ENCODE measurements at places on chromosomes 3 and 15.

- DNase-seq: no peak
Observed at GRCh38 chr3:169512991-169513390, 150.5 kb downstream of the MECOM start.

DNA sequence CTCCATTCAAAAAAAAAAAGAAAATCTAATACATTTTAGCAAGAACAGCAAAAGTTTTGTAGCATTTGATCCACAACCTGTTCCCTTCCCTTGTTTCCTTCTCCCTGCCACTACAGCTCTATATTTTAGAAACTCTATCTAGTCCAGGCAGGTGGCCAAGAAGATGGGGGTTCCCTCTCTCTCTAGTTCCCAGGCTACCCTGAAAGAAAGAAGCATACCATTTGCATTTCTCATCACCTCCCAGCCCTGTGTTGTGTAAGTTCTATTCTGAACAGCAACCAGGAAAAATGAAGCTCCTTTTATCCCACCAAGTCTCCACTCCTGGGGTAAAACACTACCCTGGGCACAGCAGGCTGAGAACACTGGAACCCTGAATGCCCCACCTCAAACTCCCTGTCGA is 100.0 kb downstream of the PCCB start:
- no peak for DNase-seq

DNA sequence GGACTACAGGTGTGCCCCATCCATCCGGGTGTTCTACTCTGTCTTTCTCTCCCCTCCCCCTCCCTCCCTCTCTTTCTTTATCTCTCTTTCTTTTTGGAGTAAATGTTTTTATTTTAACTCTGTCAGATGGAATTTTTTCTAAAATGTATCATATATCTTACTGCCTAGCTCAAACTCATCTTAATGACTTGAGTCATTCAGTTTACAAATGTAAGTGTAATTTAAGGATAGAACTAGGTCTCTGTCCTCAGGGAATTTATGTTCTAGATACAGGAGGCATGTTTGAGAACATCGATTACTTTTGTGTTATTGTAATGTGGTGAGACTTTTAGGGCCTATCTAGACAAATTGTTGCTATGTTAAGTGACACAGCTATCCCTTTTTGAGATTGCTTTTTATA is 3.5 kb downstream of the TBC1D23 start:
- no peak for DNase-seq

- DNase-seq: no peak
Observed at GRCh38 chr15:37715101-37715500, 219.3 kb upstream of the TMCO5A start.

GRCh38 chr3:115227461-115227860 is 80.4 kb upstream of the ZBTB20 start:
- no peak for DNase-seq

GRCh38 chr3:8776406-8776805 is 7.0 kb upstream of the OXTR start:
- no peak for DNase-seq

DNA sequence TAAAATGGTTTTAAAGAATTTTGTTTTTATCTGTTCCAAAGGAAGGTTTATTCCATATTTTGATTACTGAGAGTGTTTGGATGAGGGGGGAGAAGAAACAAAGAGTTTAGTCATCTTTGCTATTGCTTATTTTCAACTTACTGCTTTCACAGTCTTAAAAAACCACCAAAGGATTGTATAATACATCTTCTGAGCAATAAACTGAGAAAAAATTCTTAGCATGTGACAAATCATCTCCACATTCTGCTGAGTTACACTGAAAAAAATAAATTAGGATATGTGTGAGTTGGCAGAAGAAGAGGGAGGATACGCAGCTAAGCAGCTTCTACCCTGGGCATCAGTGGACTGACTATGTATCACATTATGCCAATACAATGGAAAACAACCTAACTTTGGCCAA is 23.2 kb upstream of the ACTC1 start:
- DNase-seq: no peak

DNA sequence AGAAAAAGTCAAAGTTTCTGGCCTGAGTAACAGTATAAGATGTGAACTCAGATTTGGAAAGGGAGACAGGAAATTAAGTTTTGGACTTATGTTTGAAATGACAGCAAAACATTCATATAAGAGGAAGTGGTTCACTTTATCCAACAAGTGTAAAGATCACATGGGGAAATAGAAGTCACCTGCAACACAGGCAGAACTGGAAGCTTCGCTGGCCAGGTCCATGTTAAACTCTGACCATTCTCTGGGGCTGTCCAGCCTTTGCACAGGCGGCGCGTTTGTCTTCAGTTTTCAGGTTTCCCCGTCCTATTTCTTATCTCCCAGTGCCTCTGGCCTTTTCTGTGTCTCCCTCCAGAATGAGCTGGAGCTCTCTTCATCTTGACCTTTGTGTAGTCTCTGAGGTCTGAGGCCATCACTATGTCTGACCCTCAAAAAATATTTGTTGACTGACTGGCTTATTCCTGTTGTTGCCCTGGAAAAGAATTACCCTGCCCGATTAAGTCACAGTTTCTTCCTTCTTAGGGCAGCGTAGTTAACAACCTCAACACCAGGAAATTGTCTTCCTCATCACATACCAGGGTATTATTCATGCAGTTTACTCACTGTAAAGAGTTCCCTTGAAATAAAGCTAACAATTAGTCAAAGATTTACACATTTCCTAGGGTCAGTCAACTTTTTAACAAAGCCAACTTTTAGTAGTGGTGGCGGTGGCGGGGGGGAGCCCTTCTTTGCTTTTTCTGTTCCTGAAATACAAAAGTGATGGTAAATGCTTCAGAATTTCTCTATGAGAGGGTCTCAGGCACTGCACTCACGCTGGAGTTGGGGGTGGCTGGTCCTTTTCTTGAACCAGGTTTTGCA is 959 bp upstream of the RASA2 start:
- no peak for DNase-seq

DNA sequence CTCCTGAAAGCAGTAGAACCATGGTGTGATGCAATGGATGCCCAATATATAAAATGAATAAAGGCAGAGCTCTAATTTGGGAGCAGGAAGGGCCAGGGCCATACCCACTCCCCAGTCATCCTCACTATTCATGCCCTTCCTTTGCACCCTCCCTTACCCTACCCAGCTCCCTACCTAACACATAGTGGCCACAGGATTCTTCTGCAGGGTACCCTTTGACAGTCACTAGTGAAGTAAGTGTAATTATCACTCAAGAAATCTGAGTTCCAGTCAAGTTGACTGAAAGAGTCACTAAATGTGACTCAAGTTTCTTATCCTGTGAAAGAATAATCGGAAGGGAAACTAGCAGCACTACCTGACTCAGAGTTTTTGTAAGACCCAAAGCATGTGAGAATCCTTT is 69.2 kb downstream of the RASA2 start:
- DNase-seq: no peak

DNA sequence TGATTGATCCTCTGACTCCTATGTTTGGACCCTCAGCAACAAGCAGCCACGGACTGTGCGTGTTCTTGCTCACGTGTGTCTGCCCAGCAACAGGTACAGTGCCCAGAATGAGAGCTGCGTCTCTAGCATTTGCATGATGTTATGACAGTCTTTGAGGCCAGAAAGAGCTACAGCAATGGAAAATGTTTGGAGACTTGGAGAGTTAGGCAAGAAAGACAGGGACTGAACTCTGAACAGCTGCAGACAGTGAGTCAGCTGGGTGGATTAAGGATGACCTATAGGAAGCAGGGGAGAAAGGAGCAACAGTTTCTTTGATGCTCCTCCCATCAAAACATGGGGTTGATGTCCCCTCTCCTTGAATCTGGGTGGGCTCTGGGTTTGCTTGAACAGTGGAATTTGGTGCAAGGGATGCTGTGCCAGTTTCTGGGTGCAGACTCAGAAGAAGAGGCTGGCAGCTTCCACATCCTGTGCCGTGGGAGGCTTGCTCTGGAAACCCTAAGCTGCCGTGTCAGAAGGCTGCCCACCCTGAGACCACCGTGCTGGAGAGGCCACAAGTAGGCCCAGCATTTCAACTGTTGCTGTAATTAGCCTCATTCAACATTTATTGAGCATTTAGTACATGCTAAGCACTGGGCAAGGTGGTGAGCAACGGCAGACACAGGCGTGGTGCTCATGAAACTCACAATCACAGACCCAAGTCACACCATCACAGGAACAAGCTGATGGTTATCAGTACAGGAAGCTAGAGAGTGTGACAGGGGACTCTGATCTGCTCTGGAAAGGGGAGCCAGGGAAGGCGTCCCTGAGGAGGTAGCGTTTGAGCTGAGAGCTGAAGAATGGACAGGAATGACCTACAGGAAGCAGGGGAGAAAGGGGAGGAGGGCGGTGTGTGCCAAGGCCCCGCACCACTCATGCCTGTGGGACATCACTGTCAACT is 21.7 kb downstream of the CCR9 start:
- no peak for DNase-seq

DNA sequence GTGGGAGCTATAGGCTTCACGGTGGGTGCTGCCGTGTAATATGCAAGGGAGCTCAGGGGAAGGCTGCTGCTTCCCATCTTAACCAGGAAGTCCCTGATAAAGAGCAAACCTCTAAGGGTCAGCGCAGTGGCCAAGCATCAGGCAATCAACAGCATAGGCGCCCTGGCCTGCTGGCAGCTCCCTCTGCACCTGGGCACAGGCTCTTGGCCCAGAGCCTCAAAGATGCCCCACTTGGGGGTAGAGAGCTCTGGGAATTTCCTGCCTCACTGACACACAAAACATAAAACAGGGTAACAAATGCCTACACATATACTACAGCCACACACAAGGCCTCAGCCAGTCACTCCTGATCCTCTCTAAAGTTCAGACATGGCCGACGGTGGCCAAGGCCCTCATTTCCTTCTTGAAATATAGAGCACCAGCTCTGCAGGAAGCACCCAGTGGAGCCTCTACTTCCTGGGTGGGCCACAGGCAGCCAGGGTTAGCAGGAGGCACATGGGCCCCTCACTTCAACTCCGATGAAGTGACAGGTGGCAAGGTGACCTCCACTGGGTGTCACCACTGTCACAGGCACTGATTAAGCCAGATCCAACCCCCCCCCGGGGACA is 20.5 kb downstream of the SLC41A3 start:
- DNase-seq: no peak

GRCh38 chr3:194503081-194503531 is 16.3 kb upstream of the ATP13A3 start:
- DNase-seq: no peak

DNA sequence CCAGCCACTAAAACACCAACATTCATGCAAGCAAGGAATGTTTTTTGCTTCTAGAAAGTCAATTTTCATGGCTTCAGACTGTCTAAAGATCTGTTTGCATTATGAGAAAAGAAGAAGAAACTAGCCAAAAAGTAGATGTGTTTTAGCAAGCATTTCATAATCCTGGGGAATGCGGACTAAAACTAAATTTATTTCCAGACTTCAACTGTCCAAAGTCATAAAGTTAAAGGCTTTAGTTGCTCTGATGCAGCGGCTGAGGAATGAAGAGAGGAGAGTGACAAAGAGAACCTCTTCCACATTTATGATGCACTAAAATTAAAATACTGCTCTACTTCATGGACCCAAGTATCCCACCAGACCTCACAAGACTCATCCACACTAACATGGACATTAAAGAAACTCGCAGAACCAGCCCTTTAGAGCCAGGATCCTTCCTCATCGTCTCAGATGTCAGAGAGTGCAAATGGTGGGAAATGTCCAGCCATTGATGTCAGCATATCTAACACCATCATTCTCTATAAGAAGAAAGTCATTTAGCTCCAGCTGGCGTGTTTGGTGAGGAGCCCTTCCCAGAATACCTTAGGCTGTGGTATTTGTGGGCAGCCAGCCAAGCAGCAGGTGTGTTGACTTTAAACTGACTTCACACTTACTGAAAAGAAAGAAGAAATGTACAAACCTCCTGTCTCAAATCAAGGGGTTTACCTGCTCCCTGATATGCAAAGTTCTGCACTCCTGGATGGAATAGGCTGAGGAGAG is 17.4 kb downstream of the FYCO1 start:
- DNase-seq: no peak

- DNase-seq: no peak
Observed at GRCh38 chr3:111936967-111937366, 41.9 kb upstream of the ABHD10 start.

- DNase-seq: no peak
Observed at GRCh38 chr3:162143180-162143579, 646.6 kb downstream of the OTOL1 start.

DNA sequence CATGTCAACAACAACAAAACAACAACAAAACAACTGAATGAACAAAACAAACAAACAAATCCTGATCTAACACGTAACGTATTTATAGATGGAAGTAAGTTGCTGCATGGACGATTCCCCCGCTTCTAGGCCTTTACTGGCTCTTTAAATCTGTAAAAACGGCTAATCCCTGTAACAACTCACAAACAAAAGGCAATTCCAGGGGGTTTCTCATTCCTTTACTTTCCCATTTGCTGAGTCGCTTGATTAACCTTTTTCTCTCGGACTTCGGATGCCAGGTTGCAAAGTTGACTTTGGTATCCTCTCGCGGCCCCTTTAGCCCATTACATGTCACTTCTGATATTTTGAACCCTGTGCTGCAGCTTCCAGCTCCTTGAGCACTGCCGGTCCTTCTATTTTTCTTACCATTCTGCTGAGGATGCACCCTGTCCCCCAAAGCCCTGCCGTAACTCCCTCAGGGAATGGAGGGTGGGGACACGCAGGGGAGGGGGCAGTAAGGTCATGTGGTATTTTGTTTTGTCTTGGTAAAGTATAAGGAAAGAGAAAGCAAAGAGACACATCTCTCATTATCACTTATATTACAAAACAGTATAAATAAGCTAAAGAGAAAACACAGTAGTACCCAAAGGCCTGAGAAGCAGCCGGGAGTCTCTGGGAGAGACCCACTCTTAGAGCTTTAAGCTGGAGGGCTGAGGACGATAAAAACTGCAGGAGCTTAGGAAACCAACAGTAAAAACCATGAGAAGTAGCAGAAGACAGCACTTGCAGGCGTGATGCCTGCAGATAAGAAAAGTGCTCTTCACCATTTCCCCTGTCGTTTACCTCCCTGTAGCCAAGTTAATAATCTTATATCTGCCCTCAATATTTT is 457.8 kb upstream of the ZNF717 start:
- no peak for DNase-seq

- no peak for DNase-seq
Observed at GRCh38 chr3:124786511-124787241, 56.4 kb downstream of the UMPS start.

DNA sequence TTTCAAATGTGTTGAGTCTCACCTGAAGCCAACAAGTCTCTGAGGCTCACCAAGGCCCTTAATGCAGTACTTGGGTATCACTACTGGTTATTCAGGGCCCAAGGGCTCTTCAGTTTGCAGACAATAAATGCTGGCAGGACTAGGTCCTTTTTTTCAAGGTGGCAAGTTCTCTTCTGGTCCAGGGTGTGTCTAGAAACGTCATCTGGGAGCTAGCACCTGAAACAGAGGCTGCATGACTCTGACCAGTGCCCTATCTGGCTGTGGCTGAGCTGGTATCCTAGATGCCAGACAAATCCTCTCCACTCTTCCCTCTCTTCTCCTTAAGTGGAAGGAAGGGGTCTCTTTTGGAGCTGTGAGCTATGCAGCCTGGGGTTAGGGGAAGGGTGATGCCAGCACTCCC is 276.8 kb downstream of the PYDC2 start:
- no peak for DNase-seq

DNA sequence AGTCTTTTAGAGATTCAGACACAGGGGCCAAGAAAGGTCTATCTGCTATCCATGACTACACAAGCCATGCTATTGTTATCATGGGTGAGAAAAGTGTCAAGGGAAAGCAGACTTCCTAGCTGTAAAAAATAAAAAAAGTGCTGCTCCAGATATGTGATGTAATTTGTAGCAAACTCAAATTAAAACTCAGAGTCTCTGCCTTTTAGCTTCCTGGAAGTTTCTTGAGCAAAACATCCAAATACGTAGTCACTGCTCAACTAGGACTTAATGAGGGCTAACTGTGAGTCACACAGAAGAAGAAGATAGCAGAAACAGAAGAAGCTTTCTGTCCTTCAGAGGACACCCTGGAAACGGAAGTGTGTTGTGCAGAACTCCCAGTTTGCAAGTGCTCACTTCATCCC is 393.4 kb upstream of the NR2F2 start:
- DNase-seq: no peak
